ENCODE measurements at places on chromosomes 2 and 18.

DNA sequence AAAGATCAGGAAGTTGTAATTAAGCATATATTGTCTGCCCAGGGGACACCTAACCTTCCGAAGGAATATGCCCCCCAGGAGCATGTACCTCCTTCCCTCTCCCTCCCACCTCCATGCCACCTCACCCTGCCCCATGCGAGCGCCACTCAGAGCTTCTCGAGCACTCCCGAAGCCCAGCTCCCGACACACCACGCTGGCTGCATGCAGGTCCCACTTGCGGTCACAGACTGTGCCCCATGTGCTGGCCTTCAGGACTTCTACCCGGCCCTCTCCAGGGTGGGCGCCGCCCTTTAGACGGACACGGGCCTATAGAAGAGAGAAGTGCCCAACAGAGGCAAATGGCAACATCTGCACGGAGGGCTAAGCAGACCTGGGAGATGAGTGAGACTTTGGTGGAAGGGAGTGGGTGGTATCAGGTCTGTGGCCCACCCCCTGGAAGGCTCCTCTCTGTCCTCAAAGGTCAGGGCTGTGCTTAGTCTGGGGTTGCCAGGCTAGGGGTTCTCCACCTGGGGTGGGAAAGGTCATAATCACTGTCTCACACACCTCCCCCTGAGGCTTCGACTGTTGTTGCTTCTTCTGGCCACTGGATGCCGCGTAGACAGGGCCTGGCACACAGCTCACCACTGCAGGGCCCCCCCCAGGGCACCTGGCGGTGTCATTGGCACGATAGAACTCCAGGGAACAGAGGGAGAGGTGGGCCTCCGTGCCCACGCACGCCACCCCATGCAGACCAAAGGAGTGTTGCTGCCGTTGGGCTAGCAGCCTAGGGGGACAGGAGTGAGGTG is 6.6 kb downstream of the HTRA2 start:
- DNase-seq, result no peak

GRCh38 chr2:217727801-217728200 is 275.0 kb downstream of the TNS1 start:
- no peak for DNase-seq

DNA sequence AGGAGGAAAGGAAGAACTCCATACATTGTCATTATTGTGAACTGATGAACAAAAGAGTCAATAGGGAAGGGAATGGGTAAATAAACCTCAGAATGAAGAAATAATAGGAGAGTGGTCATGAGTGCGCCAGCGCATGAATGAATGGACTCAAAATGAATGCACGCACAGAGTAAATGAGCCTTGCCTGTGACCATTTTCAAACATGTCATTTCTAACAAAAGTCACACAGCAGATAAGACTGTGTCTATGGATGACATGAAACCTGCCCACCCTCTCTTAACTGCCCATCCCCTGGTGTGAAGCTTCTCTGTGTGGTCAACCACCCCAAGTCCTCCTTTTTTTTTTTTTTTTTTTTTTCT is 121.1 kb upstream of the TEX51 start:
- no peak for DNase-seq

DNA sequence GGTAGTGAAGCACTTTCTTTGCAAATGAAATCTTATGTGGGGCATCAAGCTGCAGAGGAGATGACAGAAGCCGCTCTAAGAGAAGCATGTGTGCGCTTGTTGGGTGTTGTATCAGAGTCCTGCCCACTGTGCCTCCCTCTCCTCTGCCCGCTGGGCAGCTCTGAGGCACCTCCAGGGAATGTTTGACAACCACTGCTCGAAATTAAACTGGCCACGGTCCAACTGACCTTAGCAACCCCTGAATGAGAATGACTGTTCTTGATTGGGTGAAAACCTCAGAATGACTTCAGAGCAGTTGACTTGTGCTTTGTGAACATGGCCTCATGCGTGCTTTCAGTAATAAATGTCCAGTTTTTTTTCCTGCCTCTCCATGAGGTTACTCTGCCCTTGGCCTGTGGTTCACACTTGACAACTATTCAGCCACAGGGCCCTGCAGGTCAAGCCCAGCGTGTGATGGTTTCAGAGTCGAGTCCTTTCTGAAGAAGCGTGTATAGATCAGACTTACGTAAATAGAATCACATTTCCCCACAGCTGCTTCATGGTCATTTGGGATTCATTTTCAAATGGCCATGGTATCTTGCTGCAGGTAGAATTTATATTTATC is 94.9 kb downstream of the SLC4A3 start:
- no peak for DNase-seq

GRCh38 chr2:31136732-31137131 is 1.5 kb downstream of the GALNT14 start:
- DNase-seq, result no peak

- no peak for DNase-seq
Measured at GRCh38 chr2:44705356-44705755, 236.1 kb upstream of the SIX3 start.

- no peak for DNase-seq
Measured at GRCh38 chr2:6846540-6846939, 19.2 kb downstream of the CMPK2 start.

DNA sequence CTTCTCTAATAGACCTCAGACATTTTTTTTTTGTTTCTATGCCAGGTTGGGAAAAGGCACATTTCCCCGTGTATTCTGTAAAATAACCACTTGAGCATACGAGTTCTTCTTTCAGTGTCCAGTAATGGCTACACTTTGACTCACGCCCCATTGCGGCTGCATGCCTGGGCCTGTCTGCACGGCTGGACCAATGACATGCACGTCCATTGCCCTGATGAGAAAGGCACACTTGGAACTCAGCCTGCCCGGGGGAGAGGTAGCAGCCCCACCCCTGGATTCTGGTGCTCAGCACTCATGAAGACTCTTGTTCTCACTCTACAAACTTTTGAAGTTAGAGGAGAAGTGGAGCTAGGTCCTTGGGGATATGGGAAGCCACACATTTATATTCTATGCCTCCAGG is 5.8 kb downstream of the PCARE start:
- DNase-seq, result no peak

DNA sequence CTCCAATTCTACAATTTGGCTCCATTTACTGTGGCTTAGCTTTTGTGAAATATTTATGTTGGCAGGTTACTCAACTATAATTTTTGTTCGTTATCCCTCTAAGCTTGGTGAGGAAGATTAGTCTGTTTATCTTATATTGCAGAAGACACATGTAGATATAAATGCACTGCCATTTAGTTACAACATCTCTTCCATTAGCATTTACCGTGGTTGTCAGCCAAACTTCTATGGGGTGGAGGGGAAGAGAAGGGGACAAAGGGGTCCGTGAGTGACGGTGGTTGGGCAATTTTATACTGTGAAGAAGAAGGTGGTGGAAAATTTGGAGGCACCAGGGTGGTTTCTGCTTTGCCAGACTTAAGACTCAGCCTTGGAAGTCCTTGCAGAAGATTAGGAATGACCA is 117.6 kb upstream of the CXCR4 start:
- DNase-seq, result no peak

DNA sequence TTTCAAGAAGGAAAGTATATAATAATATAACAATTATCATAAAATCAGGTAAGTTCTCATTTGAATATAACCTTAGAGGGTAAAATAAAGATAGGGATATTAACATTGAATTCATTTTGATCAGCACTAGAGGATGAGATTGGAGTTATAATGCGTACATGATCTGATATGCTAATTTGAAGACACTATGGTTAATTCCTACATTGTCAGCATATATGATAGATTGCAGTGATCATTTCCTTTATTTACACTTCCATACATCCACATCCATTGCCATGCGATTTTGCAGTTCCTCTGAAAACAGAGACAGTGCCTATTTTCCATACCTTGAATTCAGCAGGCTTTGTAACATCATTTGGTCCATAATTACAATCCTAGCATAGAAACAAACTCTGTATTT is 519.2 kb downstream of the CCDC85A start:
- DNase-seq, result no peak

Measured in stimulated activated CD8-positive, alpha-beta memory T cell treated with anti-CD3 and anti-CD28 coated beads, Interleukin-4, amount 100 ng/mL, for 1 hour (primary cell).